ENCODE measurements at places on chromosomes 4 and X. TPM values are rescaled to one million over a fixed set of nuclear protein-coding genes. Genes with fewer than 3 reads are reported as not detected.

GRCh38 chrX:38817004-38817703 is 15.9 kb downstream of the MID1IP1 start:
- H3K27ac ChIP-seq: peak overlapping the region; percentile 51
- no peak overlapping the region for H3K4me3 ChIP-seq
- peak; percentile 50 for DNase-seq
- peaks cover 21% of the 10 kb centered on the region for H3K27me3 ChIP-seq
- H3K36me3 ChIP-seq: no peaks in the 10 kb centered on the region

DNA sequence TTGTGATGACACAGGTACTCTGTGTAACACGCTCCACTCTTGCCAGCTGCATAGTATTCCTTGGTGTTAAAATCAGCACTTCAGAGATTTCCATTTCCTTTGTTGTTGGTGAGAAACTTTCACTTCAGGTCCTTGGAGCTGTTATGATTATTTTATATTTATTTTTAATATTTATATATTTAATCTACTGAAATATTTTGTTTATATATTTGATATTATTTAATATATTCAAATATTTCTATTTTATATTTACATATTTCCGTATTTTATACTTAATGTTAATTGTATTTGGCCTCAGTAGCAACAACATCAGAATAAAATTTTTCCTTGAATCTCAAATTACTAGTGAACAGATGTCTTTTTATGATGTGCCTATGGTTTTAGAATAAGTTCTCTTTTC is 225.3 kb downstream of the MAGEB17 start:
- no peak overlapping the region for H3K27ac ChIP-seq
- no peak overlapping the region for H3K4me3 ChIP-seq
- no peaks in the 10 kb centered on the region for H3K36me3 ChIP-seq
- H3K4me1 ChIP-seq: no peaks in the 10 kb centered on the region

The DOK7 gene
- total RNA-seq: not detected

DNA sequence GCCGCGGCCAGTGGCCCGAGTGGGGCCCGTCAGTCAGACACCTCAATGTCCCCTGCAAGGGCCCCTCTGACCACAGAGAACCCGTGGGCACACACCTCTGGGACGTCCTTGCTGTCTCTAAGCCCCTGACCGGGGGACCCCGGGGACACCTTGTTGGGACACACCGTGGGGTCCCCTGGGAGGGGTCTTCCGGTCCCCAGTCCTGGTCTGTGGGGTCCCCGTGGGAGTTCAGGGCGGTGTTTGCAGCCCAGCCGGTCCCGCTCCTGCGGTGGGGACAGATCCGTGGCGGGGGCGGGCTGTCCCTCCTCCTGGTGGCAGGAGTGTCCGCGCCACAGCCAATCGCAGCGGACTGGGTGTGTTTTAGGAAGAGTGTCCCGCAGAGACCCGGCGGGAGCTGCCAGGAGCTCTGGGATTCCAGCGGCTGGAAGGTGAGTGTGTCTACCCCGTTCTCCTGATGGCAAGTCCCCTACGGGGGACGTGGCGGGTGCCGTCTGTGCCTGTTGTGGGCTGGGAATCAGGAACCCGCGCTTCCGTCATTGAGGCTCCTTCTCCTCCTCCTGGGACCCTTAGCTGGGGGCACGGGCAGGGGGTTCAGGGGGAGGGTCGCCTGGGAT is 5.1 kb upstream of the PLCXD1 start:
- peaks cover 4% of the 10 kb centered on the region for H3K4me1 ChIP-seq
- DNase-seq: peak; percentile 34
- no peak overlapping the region for H3K27ac ChIP-seq
- H3K36me3 ChIP-seq: no peaks in the 10 kb centered on the region

The NHS gene
- total RNA-seq: 3.5 TPM

GRCh38 chr4:158327525-158327924 is 117.2 kb downstream of the TMEM144 start:
- no peak overlapping the region for H3K4me3 ChIP-seq
- no peak for DNase-seq
- H3K36me3 ChIP-seq: no peaks in the 10 kb centered on the region
- H3K27me3 ChIP-seq: no peaks in the 10 kb centered on the region
- H3K4me1 ChIP-seq: no peaks in the 10 kb centered on the region
- H3K27ac ChIP-seq: no peak overlapping the region

The DRP2 gene
- total RNA-seq: 4.7 TPM

DNA sequence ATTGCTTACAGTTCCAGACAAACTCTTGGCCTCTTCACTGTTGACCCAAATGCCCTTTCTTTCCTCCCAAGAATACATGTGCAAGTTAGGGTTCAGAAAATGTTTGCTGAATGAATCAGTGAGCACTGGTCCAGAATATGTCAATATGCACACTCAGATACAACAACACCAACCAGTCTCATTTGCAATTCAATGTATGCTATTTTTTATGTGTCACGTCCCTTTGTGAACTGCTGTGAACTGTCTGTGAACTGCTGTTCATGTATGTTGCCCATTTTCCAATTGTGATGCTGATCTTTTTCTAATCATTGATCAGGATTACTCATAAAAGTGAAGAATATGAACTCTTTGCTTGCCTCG is 17.8 kb downstream of the GAB3 start:
- peaks cover 4% of the 10 kb centered on the region for H3K4me1 ChIP-seq
- H3K36me3 ChIP-seq: no peaks in the 10 kb centered on the region
- no peaks in the 10 kb centered on the region for H3K27me3 ChIP-seq
- no peak overlapping the region for H3K4me3 ChIP-seq

The CT45A5 gene
- total RNA-seq: not detected

- H3K36me3 ChIP-seq: no peaks in the 10 kb centered on the region
- peak overlapping the region; percentile 84 for H3K27ac ChIP-seq
- no peaks in the 10 kb centered on the region for H3K27me3 ChIP-seq
These were observed 1.8 kb downstream of the MAOB start for GRCh38 chrX:43880425-43880824.

The CFP gene
- total RNA-seq: not detected

The FAM9C gene
- not detected for total RNA-seq

GRCh38 chr4:47915378-47915777 is 995 bp upstream of the NFXL1 start:
- no peak overlapping the region for H3K4me3 ChIP-seq
- no peaks in the 10 kb centered on the region for H3K4me1 ChIP-seq
- no peaks in the 10 kb centered on the region for H3K27me3 ChIP-seq
- no peak overlapping the region for H3K27ac ChIP-seq
- DNase-seq: no peak
